ENCODE measurements at places on chromosomes 6 and 20. TPM values are rescaled to one million over a fixed set of nuclear protein-coding genes. Genes with fewer than 3 reads are reported as not detected.
A peak's percentile ranks its signal among the peaks of the same experiment; 100 is the strongest.

Gene MYCT1
- total RNA-seq: not detected

DNA sequence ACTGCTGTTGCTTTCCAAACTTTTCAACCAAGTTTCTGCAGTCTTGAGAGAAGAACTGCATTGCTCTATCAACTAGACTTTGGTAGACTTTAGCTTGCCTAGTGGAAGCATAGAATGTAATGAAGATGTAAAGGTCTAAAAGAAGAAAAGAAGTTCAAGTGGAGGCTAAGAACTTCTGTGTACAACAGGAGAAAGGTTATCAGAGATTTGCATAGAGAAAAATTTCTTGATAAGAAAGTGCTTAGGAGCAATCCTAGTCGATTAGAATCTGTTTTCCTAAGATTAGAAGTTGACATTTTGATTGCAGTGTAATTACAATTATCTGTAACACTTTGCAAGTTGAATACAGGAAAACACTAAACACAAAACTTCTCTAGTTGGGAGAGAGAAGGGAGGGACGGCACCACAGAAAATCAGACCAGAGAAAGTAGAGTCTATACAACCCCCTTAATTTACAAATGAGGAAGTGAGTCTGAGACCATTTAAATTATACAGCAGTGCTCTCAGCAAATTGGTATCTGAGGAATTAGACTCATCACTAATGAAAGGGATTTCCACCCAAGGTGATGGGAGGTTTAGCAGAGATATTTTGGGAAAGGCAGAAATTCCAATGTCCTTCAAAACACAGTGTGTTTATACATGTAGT, 194.3 kb upstream of the MARCKS start:
- no peak for DNase-seq

DNA sequence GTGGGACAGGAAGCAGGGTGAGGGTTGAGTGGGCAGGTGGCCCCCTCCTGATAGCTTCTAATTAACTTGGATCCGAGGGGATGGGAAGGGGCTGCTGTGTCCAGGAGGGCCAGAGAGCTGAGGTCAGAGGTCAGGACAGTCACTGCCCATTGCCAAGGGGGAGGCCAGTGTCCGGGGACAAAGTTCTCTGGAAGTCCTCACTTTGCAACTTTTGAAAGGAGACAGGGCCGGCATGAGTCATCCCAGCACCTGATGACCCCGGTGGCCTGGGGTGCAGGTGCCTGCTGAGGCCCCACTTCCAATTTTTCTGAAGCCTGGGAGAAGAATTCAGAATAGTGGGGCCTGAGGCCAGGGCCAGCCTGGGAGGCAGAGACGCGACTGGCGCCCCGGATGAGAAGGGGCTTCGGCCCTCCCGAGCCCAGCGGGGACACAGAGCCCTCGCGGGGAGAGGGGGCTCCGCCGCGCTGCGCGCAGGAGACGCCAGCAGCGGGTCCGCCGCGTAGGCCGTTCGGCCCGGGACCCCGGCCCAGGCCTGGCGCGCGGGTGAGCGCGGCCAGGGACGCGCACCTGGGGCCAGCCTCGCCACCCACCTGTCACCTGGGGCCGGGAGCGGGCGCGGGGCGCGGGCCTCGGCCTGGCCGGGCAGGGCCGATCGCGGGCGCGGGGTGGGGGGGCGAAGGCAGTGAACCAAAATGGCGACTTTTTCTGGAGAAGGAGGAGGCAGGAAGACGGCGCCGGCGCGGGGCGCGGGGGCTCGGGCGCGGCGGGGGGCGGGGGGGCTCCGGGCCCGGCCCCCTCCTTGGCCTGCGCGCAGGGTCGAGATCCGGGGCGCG, 586 bp downstream of the ZNF512B start:
- DNase-seq: no peak

- no peak for DNase-seq
Measured at GRCh38 chr20:51036226-51036625, 13.3 kb upstream of the KCNG1 start.

Gene TCP11
- total RNA-seq: not detected

DNA sequence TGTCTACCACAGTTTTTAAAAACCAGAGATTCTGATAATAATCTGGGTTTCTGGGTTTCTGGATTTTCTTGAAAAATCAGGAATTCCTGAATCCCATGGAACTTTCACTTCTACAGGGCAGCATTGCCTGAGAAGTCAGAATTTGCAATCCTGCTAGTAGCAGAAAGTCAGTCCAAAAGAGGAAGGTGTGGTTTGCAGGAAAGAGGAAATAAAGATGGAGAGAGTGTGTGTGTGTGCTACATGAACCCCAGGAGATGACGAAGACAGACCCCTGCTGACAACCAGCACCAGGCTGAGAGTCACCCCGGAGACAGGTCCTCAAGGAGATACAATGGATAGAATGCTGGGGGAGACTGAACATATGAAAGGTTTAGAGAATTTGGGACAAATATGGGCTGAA, 44.9 kb downstream of the PRND start:
- DNase-seq: no peak

Gene BPIFB4
- total RNA-seq: not detected

- no peak for DNase-seq
Measured at GRCh38 chr6:10398446-10399218, 16.2 kb downstream of the TFAP2A start.

GRCh38 chr6:71138376-71138775, 150.2 kb upstream of the OGFRL1 start:
- DNase-seq: no peak

- DNase-seq: no peak
Measured at GRCh38 chr6:107866606-107867301, 42.6 kb upstream of the SCML4 start.

- DNase-seq: peak; percentile 71
Measured at GRCh38 chr20:49608752-49609670, 41.1 kb upstream of the PTGIS start.

GRCh38 chr6:63560801-63561287, 11.4 kb upstream of the LOC128125822 start:
- DNase-seq: no peak

- no peak for DNase-seq
Measured at GRCh38 chr6:31880616-31881015, 1.8 kb upstream of the SLC44A4 start.

DNA sequence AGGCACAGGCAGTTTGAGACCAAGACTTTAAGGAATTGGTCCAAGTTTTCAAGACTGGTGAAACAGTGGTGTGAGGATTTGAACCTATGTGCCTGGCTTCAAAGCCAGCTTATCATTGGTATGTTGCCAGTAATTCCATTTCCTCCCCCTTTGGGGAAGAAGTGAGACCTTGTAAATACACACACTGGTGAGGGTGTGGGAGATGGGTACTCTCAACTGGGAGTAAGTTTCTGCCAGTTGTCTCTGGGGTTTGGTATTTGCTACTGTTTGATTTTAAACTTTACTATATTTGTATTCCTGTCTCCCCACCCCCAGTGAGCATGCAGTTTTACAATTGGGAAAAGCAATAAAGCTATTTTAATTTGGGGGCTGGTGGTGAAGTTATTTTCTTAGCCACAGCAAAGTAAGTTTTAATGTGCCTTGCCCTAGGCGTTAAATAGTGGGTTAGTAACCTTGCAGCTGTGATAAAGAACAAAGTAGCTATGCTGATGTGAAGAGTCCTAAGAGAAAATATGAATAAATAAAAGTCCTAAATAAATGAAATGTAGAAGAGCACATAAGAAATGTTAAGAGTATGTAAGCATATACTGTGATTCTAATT, 31.0 kb downstream of the SNX9 start:
- DNase-seq: no peak

DNA sequence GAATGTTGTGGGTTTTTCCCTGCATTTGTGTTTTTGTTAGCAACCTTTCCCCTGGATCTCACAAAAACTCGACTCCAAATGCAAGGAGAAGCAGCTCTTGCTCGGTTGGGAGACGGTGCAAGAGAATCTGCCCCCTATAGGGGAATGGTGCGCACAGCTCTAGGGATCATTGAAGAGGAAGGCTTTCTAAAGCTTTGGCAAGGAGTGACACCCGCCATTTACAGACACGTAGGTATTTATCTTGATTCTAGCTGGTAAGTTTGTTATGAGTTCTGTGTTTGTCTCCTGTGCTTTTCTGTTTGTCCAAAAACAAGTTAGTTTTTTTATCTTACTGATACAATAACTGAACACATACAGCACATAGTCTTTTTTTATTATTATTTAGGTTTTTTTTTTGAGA, 3.0 kb downstream of the SLC25A27 start:
- DNase-seq: no peak

Gene BRPF3
- 20.2 TPM for total RNA-seq

GRCh38 chr6:132482581-132482980, 30.3 kb downstream of the STX7 start:
- no peak for DNase-seq

DNA sequence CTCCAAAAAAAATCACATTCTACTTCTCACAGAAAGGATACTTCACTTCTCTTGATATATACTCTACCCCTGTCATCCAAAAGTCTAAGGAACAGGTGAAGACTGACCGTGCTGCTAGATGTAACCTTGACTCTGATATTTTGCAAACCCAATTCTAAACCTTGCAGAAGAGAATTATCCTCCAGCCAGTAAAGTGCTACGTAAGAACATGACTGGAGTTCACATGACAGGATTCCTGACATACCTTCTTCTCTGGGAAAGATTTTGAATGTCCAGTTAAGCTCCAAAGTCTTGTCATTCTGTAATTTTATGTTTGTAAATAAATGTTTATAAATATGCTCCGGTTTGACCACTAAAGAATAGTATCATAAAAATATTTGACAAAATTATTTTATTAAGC, 35.8 kb downstream of the BTBD9 start:
- no peak for DNase-seq

DNA sequence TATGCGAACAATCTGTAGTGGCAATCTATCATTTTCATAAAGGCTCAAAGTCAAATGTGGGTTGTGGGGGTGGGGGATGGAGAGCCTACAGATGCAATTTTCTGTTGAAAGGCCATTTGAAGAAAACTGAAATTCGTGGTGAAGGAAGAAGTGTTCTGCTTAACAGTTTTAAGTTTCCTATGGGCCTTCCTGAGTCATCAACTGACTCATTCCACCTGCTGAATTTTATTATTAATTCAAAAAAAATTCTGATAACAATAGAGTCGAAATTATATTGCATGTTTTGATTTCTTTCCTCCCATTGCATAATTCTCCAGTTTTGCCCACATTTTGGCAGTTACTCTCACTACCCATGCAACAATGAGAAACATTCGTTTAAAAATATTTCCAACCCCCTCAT, 622.3 kb upstream of the ARID1B start:
- no peak for DNase-seq

Gene WDR27
- 35.0 TPM for total RNA-seq

Gene PXMP4
- 7.4 TPM for total RNA-seq

Data from activated T-helper 2 cell treated with anti-CD3 and anti-CD28 coated beads, Interferon-gamma antibody, Interleukin-2, Interleukin-4, amounts not matched to agents 10 μg/mL and 5 μg/mL and 100 μg/mL, durations not matched to agents 14 hours and 24 hours and 36 hours (primary cell).